Upper lobe of left lung (tissue), 6 donors: ENCODE measurements at places on chromosomes 2 and 18.

GRCh38 chr2:95018861-95019550 is 6.5 kb upstream of the MAL start:
- no peak overlapping the region for H3K27ac ChIP-seq
- peaks cover 13% of the 10 kb centered on the region for H3K4me1 ChIP-seq
- no peaks in the 10 kb centered on the region for H3K36me3 ChIP-seq
- H3K4me3 ChIP-seq = no peak overlapping the region
- no peak for DNase-seq

DNA sequence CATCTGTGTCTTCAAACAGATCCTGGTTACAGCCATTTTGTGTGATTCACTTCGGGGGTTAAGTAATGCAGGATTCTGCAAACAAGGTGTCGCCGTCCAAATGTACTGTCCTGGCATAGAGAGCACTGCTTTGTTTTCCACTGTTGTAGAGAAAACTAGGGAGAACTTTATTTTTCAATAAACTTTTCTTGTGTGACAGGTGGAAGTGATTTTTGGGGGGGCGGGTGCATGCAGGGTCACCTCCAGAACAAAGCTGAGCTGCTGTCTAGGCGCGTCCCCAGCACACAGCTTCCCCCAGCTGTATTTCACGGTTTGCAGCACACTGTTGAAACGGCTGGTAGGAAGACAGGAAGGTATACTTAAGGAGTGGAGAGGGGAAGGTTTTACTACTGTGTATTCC is 200.6 kb downstream of the MGAT5 start:
- no peaks in the 10 kb centered on the region for H3K27me3 ChIP-seq
- no peak for DNase-seq
- H3K27ac ChIP-seq = no peak overlapping the region
- no peak overlapping the region for H3K4me3 ChIP-seq
- H3K36me3 ChIP-seq = peaks cover 14% of the 10 kb centered on the region

GRCh38 chr2:106147159-106147558 is 46.9 kb downstream of the UXS1 start:
- no peak for DNase-seq
- H3K27me3 ChIP-seq = no peaks in the 10 kb centered on the region
- no peak overlapping the region for H3K27ac ChIP-seq
- peaks cover 11% of the 10 kb centered on the region for H3K36me3 ChIP-seq
- H3K4me1 ChIP-seq = no peaks in the 10 kb centered on the region
- no peak overlapping the region for H3K4me3 ChIP-seq

DNA sequence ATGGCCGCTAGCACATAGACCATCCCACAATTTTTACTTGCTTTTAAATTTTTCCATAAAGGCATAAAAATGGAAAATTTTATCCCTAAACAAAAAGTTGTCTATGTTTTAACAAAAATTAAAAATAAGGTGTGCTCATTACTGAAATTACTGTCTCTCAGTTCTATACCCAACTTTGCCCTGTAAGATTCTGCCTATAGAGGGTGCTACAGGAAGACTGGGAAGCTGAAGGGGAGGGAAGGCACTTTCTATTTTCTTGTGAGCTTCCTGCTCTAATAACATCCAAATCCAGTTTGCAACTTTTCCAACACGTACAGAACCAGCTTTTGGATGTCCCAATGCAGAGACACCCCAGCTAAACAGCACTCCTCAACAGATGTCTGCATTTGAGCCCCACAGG is 666.9 kb downstream of the PLCL1 start:
- no peak for DNase-seq
- no peaks in the 10 kb centered on the region for H3K27me3 ChIP-seq
- H3K36me3 ChIP-seq = no peaks in the 10 kb centered on the region
- H3K27ac ChIP-seq = no peak overlapping the region

- no peak overlapping the region for H3K27ac ChIP-seq
- peaks cover 43% of the 10 kb centered on the region for H3K36me3 ChIP-seq
- no peaks in the 10 kb centered on the region for H3K4me1 ChIP-seq
- H3K27me3 ChIP-seq = no peaks in the 10 kb centered on the region
- DNase-seq = no peak
- H3K4me3 ChIP-seq = no peak overlapping the region
Measured at GRCh38 chr2:174350018-174350417, 15.3 kb downstream of the SP9 start.
